ENCODE measurements at places on chromosomes 16 and 17.
A peak's percentile ranks its signal among the peaks of the same experiment; 100 is the strongest.

DNA sequence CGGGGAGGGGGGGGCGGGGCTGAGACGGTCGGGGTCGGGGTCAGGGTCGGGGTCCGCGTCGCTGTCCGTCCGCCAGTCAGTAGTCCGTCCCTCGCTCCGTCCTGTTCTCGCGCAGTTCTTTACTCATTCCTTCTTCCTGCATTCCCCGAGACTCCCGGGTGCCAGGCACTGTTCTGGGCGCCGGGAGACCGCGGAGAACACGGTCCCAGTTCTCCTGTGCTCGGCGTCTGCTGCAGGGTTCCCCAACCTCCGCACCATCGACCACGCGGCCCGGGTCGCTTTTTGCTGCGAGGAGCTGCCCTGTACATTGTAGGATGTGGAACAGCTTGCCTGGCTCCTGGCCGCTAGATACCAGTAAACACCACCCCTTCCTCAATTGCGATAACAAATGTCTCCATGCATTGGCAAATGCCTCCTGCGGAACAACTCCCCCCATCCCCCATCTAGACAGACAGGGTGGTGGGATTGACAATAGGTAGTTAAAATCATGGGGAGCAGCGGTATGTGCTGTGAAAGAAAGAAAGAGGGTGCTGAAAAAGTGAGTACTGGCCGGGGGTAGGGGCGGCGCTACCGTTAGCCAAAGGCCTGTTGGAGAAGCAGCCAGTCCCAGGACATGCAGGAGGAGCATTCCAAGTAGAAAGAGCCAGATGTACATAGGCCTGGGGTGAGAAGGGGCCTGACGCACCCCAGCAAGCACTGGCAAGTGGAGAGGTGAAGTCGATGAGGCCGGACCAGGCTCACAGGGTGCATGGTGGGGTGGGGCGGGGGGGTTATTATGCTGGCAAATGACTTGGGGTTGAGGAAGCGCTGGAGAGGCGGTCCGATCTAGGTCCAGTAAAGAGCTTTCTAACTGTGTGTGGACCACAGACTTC, 631 bp downstream of the TRAF7 start:
- peak; percentile 31 for DNase-seq

- DNase-seq, result no peak
Measured at GRCh38 chr16:66895999-66896398, 15.7 kb downstream of the PDP2 start.

- DNase-seq, result no peak
Measured at GRCh38 chr17:5478992-5479391, 7.0 kb downstream of the DERL2 start.

DNA sequence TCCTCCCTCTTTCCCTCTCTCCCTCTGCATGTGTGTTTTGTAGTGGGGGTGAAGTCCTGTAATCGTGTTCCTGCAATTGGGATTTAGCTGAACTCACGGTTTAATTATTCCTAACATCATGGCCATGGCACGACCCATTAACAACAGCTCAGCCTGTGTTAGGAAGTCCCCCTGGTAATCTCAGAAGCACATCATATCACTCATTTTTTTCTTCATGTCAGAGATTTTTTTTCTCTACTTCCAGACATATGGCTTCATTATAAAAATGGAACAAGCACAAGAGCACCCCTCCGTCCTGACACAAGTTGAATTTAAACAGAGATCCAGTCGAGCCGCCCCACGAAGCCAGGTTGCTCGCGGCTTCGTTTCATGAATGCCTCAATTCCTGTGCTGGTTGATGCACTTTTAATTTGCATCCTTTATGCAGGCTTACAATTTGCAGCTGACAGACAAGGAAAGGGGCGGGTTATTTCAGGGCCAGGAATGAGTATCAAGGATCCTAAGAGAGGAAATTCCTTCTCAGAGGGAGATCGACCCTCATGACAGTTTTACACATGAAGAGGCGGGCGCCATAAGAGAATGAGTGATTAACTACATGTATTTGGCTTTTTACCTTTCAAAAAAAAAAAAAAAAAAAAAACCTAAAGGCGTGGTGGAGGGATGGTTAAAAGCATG, 192.9 kb downstream of the MAF start:
- no peak for DNase-seq

- DNase-seq, result no peak
Measured at GRCh38 chr16:58471209-58471975, 28.6 kb upstream of the NDRG4 start.

DNA sequence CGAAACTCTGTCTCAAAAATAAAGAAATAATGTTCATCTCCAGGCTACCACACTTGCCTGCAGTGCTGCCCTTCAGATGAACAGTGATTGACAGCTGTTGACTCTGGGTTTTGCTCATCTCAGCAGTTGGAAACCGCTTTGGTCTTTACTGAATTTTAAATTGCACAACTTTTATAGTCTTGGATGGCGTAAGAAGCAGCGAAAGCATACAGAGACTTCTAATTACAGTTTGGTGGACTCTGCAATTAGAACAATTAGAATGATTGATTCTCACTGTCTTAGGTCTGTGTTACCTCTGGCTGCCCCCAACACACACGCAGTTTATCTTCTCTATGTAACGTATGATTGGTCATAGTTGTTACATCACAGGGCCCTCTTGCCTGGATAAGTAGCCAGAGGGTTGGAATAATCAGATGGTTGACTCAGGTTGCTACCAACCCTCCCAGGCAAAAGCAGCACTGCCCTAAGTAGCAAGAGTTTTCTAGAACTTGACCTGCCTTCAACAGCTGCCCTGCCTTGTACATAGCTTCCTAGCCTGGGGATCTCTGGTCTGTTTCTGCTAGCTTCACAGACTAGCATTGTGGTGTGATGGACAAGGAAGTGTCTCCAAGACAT, 1.9 kb upstream of the NAT9 start:
- DNase-seq, result no peak

DNA sequence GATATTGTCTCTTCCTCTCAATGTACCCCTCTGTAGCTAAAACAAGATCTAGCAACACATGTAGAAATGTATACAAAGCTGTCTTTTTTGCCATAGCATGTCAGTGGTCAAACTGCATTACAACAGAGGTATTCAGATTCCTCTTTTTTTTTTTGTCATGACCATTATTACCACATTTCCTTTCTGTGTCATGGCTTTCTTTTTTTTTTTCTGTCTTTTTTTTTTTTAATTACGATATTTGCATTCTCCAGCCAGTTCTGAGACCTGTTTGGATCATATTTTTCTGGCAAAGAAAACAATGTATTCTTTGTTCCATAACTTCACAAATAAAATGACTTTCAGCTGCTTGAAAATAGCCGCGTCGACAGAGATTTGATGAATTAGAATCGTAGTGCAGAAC, 27.4 kb upstream of the CAPNS2 start:
- DNase-seq, result no peak

GRCh38 chr16:85010446-85010930, 847 bp downstream of the ZDHHC7 start:
- no peak for DNase-seq

DNA sequence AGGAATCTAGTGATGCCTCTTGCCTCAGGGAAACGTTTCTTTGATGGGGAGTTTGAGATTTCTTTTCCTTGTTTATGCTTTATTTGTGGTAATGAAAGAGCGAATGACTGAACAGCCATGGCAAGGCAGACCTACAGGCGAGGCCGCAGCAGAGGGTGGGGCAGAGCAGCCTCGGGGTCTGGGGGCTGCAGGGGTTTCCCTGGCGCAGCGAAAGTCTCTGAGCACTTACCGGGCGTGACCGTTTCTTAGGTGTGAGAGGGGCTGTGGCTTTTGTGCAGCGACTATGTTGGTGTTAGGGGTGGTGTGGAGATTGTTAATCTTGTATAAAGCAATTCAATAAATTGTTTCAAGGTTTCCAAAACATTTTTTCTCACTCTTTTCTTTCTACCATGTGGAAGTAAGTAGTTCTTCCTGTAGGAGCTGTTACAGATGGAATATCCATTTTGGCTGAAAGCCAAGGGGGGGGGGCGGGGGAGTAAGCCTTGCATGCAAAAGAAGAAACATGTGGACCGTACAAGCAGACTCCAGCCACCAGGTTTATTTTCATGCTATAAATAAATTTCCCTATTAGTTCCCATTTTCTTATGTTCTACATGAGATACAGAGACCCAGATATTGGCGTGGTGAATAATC, 34.8 kb downstream of the UBN1 start:
- no peak for DNase-seq

GRCh38 chr17:1625581-1625980, 3.1 kb downstream of the SLC43A2 start:
- DNase-seq, result peak; percentile 63

- no peak for DNase-seq
Measured at GRCh38 chr17:57555636-57556175, 189.4 kb downstream of the CCDC182 start.

- DNase-seq, result peak; percentile 66
Measured at GRCh38 chr16:2223942-2224486, 623 bp downstream of the E4F1 start.

DNA sequence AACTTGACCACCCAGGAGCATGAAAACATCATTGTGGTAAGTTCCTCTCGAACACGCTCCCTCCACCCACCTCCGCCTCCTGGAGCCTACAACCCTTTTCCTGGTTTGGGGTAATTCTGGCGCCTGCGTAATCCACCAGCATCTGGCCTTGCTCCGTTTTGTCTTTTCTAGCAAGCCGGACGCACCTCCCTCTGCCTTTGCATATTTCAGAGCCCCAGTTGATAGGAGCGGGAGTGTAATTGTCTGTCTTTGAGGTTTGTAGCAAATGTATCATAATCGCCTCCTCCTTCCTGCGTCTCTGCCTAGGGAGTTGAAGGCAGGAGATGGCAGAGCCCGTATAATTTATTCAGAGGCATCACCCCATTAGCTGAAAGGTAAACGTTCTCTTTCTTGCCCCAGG, 121.3 kb upstream of the PLCG2 start:
- no peak for DNase-seq

DNA sequence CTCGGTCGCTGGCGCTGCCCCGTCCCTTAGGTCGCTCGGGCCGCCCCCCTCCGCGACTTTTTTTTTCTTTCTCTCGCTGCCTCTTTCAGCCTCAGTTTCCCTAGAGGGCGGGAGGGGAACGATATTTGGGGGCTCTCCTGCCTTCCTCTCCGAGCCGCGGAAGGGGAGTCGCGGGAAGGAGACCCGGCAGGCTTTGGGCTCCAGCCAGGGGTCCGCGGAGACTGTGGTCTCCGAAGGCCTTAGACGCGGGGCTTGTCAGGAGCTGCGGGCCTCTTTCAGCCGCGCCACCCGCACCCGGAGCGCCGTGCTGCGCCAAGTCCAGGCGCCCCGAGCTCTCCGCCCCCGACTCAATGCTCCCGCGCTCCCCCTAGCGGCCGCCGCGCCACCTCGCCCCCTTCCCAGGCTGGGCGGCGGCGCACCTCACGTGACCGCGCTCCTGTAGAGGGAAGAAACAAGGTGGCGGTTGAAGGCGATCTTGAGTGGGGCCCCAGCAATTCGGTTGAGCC, at the start of gene LRRC37B:
LRRC37B (plus strand) TSS at position 427 of the 506 bp plus-strand sequence. CDS start 14,010 bp downstream, outside the sequence.
- peak; percentile 84 for DNase-seq

DNA sequence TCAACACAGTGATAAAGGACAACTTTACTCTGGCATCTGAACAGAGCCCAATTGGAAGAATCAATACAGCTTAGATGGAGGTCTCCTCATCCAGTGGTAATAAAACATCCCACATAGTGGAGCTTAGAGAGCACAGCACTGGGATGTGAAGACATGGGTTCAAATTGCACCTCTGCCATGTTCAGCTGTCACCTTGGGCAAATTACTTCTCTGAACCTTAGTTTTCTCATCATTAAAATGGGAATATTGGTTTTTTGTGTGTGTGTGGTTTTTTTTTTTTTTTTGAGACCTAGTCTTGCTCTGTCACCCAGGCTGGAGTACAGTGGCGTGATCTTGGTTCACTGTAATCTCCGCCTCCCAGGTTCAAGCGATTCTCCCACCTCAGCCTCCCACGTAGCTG, 13.6 kb upstream of the KRT10 start:
- DNase-seq, result no peak

- DNase-seq, result no peak
Measured at GRCh38 chr16:79580453-79581191, 19.9 kb downstream of the MAF start.

DNA sequence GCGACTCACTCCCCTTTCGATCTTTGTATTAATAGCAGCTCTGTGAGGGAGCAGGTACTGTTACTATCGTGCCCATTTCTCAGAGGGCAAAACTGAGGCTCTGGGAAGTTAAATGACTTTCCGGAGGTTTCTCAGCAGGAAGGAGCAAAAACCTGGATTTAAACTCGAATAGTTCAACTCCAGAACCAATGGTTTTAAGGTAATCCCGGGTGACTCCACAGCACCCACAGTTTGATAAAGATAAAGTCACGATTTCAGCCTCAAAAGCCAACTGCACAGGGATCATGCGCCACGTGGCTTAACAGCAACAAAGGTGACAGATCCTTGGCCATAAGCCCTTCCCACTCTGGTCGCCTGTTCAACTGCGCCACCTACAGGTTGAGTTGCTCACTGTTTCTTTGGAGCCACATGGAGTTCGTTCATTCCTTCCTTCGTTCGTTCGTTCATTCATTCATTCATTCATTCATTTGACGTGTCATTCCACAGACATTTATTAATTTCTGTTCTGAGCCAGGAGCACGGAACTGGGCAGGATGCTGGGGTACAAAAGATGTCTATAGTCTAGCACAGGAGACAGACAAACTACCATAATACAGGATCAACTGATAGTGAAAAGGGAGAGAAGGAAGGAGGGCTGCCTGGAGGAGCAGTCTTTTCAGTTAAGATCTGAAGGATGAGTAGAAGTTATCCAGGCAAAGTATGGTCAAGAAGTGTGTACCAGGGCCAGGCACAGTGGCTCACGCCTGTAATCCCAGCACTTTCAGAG, 134.8 kb downstream of the HS3ST2 start:
- DNase-seq, result peak; percentile 73

- no peak for DNase-seq
Measured at GRCh38 chr17:72600934-72601333, 480.1 kb downstream of the SOX9 start.

DNA sequence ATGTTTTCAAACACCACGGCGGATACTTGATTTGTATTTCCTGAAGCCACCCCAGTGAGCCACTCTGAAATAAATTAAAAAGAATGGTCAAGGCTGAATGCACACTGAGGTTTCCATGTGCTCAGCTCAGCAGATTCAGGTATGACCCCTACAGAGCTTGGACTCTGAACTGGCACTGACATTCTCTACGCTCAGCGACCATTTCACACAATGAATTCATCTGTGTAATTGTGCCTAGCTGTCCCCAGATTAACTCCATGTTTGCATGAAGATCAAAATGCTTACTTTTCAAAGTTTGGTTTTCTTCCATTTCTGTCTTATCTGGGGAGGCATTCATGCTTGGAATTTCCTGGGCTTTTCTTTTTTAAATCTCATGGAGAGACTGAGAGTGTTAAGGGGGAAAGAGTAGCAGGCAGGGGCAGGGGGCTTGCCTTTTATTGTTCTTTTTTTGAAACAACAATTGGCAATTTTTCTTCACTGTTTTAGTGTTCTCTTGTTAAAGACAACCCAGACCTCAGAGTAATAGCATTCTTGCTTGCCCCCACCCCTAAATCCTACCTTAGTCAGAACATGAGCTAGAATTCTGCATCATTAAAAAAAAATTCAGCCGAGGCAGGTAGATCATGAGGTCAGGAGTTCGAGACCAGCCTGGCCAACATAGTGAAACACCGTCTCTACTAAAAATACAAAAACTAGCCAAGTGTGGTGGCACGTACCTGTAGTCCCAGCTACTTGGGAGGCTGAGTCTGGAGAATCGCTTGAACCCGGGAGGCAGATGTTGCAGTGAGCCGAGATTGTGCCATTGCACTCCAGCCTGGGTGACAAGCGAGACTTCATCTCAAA, 85.5 kb upstream of the HNF1B start:
- no peak for DNase-seq
